ENCODE measurements at places on chromosomes 6 and 20.

GRCh38 chr6:24872779-24873178 lies 63.0 kb downstream of the RIPOR2 start:
- no peak for DNase-seq

GRCh38 chr6:5365436-5366195 lies 104.3 kb downstream of the FARS2 start:
- no peak for DNase-seq

GRCh38 chr20:11229772-11230171 lies 556.0 kb upstream of the JAG1 start:
- peak; percentile 19 for DNase-seq

GRCh38 chr6:105301756-105302616 lies 100.9 kb downstream of the PREP start:
- DNase-seq, result no peak

DNA sequence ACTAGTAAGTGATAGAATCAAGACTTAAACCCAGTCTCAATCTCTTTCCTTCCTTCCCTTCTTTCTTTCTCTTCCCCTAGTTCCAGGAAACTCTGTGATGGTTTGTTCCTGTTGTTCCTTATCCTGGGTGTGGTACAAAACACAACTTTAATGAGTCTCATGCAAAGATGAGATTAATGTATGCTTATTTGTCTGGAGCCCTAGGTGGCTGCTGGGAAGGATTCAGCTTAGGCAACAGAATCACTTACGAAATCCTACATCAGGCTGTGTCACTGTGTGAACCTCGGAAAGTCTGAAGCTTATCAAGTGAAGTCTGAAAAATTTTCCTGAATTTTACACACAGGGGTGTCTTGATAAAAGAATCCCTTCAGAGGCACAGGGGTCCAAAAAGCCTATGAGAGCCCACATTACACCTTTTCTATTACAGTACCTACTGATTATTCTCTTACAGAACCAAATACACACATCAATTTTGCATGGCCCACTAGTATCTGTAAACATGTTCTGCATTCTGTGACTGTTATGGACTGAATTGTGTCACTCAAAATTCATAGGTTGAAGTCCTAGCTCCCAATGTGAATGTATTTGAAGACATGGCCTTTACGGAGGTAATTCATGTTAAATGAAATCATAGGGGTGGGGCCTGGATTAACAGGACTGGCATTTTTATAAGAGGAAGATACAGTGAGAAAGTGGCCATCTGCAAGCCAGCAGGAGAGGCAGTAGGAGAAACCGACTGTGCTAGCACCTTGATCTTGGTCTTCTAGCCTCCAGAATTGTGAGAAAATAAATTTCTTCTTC lies 144.7 kb downstream of the MYB start:
- no peak for DNase-seq

DNA sequence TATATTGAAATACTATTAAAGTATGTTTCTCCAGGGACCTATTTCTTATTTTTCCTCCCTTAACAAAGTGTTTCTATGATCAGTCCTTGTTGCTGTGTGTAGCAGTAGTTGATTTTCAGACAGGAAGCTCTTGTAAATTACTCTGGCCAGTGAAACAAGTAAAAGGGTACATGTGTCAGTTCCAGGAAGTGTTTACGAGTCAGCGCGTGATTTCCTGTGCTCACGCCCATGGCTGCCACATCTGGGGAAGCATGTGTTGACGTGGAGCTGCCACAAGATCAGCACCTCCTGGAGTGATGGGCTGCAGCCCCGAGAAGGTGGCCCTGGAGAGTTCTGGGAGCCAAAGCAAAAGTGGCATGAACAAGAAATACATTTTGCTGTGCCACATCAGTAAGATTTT lies 38.6 kb upstream of the GGTLC1 start:
- DNase-seq, result no peak

GRCh38 chr20:59802018-59802417 lies 131.4 kb downstream of the SYCP2 start:
- no peak for DNase-seq

GRCh38 chr6:23087471-23087870 lies 518.1 kb downstream of the HDGFL1 start:
- DNase-seq, result no peak

DNA sequence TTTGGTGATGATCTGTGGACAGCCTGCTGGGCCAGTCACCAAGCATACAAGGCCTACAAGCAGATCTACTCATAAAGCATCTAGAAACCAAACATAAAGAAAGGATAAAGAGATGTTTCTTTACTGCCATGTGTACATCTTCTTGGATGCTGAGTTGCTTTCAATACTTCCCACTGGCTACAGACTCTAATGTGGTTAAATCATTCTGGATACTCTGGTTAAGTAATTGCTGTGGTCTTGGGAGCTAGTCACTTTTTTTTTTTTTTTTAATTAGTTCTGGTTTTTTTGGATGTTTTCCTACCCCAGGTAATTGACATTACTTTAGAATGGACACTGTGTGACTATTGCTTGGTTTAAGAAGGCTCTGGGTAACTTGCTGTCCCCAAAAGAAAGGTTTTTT lies 215.4 kb upstream of the RUNX2 start:
- DNase-seq, result no peak

DNA sequence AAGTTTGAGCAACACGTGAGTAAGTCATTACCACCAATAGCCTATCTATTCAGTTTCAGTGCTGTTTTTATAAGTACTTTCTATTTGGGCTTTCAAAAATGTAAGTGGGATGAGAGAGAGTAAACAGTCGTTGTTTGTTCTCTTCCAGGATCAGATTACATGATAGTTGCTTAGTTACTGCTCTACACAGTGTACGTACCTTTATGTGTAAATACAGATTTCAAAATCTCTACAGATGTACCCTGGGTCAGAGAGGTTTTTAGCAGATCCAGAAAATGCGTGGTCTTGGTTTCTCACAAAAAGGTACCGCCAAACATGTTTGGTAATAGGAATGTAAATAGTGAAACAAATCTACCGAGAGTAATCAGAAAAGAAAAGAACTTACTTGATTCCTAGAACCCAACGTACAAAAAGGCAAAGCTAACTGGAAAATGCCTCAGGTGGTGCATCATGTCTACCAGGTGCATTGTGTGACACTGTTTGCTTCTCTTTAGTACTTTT lies 421.1 kb downstream of the BCKDHB start:
- no peak for DNase-seq

- DNase-seq, result peak; percentile 78
Measured at GRCh38 chr20:24283186-24283585, 186.2 kb upstream of the SYNDIG1 start.

DNA sequence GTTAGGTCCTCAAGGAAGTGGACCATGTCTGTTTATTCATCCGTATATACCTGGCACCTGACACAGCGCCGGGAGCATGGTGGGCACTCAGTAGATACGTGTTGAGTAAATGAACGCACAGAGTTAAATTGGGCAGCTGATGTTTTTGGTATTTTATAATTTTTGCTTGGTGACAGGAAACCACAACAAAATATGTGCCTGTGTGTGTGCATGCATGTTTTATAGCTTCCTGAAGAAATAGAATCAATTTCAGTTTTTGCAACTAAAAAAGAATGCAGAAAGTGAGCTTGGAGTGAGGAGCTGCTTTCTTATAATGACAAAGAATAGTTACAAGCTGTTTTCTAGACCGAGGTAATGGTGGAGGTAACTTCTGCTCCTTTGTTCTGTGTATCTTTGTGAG lies 91.4 kb downstream of the PLCB4 start:
- no peak for DNase-seq

DNA sequence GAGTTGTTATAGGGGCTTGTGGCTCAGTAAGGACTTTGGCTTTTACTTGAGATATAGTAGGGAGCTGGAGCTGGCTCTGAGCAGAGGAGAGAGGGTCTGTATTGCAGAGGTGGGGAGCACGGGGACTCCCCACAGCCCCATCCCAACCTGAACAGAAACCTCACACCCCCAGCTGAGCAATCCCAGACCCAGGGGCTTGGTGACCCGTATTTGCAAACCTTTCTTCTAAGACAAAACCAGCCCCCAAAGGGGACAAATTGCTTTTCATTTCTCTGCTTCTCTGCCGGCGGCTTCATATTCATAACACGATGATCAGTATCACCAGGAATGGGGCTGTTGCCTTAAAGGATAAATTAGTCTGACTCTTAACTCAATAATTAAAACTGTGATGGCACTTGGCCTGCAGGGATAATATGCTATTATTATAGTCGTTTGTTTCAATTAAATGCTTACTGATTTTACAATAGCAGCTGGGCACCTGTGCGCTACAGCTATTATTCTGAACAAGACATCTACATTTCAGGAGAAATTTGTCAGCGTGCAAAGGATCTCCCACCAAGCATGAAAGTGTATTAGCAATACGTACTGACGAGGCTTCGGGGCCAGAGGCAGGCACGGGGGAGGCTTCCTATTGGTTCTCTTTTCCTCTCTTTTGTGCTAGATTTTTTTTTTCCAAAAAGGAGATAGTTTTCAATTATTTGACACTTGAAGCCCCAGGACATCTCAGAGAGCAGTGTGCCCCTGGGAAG lies 118.1 kb downstream of the TOX2 start:
- DNase-seq, result no peak

DNA sequence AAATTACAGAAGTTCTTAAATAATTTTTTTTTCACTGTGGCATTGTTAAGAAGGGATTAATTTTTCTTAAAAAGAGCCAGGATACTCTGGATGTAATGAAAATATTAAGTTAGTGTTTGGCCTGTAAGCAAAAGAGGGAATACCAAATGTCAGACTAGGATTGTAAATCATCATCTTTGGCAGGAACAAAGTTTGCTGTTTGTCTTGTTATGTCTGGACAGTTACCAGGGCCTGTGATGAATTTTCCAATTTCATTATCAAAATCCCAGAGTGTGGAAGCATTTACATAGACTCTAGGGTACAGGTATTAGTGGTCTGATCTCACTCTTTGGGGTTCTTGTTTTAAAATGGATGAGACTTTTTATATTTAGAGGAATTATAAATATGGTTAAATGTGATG lies 26.1 kb downstream of the CEP57L1 start:
- no peak for DNase-seq

DNA sequence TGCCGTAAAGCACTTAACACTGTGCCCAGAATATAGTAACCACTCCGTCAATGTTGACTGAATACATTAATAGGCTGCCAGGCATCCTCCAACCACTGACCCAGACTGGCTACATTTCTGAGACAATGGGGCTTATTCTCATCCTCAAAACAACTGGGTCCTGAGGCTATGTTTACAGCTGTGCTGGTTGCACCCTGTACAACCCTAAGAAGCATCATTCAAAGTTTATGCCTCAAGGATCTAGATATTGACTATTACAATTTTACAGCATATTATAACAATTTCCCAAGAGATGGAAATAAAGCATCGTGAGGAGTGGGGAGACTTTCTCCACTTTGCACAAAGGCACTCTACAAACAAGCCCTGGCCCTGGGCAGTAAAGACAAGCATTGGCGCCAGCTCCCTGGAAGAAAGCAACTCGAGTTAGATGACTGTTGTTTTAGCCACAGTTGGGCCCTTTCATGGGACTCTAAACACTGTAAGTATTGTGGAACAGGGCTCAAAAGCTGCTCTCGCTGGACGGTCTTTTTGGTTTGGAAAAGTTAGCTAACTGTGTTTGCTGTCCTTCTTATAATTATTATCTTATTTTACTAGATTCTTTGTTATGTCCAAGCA lies 30.2 kb downstream of the MYLIP start:
- no peak for DNase-seq

DNA sequence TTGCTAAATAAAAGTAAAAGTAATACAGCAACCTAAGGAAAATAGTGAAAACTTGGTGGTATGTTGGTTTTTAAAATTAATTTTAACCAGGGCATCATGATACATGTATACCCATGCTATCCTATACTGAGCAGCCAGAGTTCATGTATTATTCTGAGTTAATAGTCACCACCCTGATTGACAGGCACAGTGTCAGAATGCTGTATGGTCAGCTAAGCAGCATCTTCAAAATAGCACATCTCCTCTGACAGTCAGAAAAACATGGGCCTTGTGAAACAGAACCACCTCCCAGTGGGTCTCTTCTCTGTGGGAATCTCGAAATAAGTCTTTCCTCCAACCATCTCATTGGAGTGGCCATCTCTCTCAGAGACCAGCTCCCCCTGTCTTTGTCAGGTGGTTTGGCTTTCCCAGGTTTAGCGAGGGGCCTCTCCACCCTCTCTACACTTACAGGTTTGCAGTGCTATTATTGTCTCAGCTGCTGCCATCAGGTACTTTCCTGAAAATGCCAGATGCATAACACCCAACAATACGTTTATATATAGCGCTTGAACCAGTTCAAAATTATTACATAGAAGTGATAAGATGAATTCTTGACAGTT lies 47.1 kb upstream of the RNF8 start:
- DNase-seq, result no peak

DNA sequence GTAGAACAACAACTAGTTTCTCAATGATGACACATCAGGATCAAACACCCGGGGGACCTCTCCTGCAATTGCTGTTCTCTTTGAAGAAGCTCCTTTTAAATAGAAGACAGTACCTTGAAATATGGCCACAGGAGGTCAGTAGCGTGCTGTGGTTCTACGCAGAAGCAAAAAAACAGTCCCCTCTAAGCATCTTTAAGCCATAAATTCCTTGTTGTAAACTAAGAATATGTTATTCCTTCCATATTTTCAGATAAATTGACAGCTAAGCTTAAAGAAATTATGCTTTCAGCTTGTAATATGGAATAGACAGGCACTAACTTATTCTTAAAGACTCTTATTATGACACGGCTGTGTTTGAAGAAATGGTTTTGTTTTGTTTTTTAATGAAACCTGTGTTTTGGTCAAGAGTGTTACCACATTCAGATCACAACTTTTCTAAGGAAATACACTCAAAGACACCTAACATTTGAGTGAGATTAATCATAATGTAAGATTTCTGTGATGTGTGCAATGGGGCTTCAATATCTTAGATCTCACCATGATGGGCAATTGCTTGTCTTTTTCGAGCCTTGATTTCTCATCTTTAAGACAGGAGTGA lies 49.7 kb upstream of the IL20RA start:
- peak; percentile 61 for DNase-seq

- DNase-seq, result no peak
Measured at GRCh38 chr20:3352202-3352601, 55.3 kb downstream of the DNAAF9 start.

GRCh38 chr20:40753472-40753871 lies 64.4 kb upstream of the MAFB start:
- DNase-seq, result no peak

DNA sequence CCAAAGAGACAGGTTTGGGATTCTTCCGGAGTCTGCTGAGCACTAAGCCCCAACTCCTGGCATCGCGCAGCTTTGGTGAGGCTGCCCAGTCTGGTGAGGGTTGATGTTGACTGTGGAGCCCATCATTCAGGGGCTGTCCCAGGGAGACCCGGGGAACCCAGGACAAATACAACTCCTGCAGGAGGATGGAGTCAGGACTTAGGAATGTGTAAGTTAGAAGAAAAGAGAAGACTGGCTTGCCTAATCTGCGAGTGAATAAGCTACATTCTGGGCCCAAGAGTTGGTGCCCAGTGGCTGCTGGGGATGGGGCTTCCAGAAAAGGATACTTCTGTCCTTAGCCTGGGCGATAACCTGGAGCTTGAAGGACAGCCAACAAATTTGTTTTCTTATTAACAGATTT lies 47.9 kb downstream of the STK35 start:
- no peak for DNase-seq

- DNase-seq, result no peak
Measured at GRCh38 chr6:112475083-112475482, 128.0 kb downstream of the RFPL4B start.

- DNase-seq, result no peak
Measured at GRCh38 chr20:61346996-61347395, 94.9 kb downstream of the CDH4 start.
